ENCODE measurements at places on chromosomes 12 and 14.

- DNase-seq: no peak
These were observed 65.8 kb downstream of the GALNT16 start for GRCh38 chr14:69325646-69326265.

DNA sequence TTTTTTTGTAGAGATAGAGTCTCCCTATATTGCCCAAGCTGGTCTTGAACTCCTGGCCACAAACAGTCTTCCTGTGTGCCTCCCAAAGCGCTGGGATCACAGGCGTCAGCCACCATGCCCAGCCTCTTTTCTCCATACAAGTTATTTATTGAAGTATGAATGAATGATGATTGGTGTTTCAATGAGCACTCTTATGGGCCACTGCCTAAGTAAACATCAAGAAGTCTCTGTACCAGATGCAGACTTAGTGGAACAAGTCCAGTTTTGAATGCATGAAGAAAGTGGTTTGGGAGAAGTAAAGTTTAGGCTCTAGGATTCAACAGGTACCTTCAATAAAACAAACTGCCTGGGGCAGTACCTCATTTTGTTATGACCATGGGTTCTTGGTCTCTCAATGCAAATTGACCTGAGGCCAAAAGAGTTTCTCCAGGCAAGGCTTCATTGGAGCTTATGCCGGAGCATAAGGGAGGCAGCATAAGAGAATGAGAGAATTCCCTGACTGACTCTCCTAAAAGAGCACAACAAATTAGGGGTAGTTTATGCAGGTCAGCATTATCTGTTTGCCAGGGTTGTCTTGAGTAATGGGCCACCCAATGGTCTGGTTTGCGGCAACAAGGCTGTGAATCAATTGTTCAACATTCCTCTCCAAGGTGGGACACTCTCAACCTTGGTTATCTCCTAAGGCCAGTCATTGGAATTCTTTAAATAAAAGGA, 1.1 kb upstream of the GMFB start:
- no peak for DNase-seq

DNA sequence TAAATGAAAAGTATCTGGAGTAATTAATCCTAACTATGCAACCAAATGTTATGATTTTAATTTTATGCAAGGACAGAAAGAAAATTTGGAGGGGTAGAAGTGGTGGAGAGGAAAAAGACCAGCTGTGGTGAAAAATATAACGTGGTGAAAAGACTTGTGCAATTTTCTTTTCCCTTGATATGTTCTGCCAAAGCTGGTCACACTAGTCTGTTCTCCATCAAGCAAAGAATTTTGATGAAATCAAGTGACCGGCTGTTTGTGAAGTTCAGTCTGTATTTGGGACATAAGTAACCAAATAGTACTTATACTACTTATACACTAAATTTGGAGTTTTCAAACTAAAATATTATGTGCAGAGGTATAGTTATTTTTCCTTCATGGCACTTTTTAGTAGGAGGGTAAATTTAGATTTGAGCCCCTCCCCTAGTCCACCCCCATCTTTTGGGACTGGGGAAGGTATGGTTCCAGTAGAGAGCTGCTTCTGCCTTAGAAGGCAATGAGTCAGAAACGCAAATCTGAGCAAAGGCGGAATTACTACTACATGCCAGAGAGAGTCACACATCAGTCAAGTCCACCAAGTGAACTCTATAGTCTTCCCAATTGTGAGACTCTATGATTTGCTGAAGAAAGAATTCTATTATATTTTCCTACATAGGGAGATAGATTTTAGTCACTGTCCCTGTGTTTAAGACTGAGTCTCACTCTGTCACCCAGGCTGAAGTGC, 229.7 kb downstream of the SLC25A21 start:
- DNase-seq: no peak

DNA sequence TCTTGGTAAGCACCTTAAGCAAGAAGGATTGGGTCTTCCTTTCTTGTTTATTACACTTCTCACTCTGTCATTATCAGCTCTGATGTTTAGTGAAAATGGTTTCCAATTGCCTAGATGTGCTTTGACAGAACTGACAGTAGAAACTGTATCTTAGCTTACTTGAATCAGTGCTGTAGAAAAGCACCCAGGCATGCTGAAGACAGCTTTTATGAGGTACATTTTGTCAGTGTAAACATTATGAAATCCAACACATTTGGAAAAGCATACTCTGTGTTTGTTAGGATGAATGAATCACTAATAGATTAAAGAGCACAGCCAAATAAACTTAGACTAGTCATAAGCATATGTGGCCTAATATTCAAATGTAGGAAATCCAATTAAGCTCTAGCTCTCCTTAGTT, 290.2 kb upstream of the NPAS3 start:
- no peak for DNase-seq

DNA sequence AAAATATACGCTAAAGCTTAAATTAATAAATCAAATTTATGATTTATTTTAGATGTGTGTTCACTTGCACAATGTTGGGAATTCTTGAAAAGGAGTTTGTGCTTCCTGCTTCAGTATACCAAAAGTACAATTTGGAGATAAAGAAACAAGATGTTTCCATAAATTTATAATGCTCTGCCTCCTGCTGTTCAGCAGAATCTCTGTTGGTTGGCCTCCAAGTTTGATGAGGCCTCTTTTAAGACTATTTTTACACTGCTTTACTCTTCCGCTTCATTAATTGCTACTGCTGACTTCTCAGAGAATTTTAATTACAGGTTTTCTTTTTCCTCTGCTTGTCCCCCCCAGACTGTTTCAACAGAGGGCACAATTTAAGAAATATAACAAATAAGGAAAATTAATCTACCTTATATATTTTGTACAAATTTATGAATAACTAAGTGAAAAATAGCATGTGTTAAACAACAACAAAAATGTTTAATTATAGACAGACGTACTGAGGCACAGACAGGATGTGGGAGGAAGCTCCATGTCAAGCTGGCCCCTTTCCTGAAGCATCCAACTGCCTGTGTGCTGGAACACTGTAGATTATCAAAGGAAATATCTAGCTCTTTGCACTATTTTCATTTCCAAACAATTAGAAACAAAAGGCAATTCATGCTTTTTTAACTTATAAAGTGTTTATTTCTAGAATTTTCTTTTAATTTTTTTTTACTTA, 83.9 kb downstream of the PIK3C2G start:
- no peak for DNase-seq

GRCh38 chr14:77791225-77791600, 8.7 kb upstream of the ADCK1 start:
- DNase-seq: no peak

GRCh38 chr12:113066813-113067400, 10.4 kb downstream of the DTX1 start:
- no peak for DNase-seq

GRCh38 chr14:94051115-94051514, 25.0 kb downstream of the OTUB2 start:
- DNase-seq: no peak

GRCh38 chr12:70096759-70097410, 146.3 kb upstream of the CNOT2 start:
- DNase-seq: no peak

GRCh38 chr12:24527102-24527501, 421.8 kb downstream of the BCAT1 start:
- DNase-seq: no peak

DNA sequence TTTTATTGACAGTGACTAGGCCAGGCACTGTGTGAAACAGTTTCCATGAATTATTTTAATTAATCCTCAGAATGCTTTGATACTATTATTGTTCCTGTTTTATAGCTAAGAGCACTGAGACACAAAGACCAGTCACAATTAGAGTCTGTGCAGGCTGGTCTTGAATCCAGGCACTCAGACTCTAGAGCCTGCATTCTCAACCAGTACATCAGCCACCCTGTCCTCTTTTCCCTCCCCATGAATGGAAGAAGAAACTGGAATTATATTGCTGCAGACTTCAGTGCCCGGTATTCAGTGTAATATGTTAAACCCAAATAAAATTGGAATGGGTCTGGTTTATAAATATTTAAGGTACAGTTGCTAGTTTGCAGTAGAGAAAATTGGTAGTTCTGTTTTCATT, 303.0 kb upstream of the RGS6 start:
- DNase-seq: no peak

DNA sequence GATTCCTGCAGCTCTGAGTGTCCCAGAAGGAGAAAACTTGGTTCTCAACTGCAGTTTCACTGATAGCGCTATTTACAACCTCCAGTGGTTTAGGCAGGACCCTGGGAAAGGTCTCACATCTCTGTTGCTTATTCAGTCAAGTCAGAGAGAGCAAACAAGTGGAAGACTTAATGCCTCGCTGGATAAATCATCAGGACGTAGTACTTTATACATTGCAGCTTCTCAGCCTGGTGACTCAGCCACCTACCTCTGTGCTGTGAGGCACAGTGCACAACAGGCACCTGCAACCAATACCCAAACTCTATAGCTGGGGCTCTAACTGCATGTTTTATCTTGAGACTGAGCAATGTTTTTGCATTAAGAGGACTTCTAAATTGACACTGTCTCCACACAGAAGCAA, 379.2 kb upstream of the OR4E1 start:
- no peak for DNase-seq

DNA sequence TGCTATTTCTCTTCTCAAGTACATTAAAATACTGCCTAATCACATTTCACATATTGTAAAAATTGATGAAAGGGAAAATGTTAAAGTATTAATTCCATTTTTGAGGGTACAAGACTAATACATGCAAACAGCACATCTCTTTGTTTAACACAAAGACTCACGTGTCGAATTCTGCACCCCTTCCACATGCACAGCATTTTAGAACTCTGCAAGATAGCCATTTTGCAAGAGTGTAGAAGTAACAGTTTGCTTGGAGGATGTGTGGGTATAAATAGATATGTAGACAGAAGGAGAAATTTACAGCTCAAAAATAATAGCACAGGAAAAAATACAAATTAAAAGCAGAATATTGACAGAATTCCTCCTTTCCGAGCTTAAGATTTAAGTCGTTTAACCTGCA, 2.5 kb downstream of the GRIN2B start:
- DNase-seq: no peak

DNA sequence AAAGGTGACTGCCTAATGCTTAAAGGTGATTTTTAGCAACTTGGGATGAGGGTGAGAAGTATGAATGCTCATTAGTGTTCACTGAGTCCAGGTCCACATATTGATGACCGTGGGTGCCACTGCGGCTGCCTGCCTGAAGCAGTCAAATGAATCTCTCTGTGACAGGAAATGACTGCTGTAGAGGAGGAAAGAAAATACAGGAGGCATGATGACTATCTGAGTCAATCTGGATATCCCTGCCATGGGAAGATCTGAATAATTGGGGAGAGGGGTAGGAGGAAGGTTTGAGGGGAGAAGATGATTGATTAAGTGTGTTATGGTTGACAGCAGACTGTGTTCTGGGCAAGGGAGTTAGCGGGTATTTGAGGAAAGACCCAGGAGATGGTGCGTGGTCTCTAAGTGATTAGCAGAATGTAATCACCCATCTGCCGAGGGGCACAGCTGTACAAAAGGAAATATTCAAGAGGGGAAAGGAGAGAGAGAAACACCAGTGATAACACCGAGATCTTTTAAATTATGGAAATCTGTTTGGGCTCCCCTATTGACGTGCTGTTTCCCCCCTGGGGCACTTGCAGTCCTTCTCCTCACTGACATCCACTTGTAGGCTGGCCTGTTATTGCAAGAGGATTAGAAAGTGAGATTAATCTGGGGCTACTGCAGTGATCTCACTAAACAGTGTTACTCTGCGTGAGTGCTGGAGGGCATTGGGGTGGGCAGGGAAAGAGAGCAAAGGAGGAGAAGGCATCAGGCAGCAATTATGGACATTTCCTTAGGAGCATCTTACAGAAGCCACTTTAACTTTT, 97.7 kb downstream of the AKAP6 start:
- DNase-seq: no peak

- no peak for DNase-seq
These were observed 74.4 kb upstream of the TRHDE start for GRCh38 chr12:72197790-72198189.

- no peak for DNase-seq
These were observed 331.9 kb downstream of the BTG1 start for GRCh38 chr12:91813701-91814100.

DNA sequence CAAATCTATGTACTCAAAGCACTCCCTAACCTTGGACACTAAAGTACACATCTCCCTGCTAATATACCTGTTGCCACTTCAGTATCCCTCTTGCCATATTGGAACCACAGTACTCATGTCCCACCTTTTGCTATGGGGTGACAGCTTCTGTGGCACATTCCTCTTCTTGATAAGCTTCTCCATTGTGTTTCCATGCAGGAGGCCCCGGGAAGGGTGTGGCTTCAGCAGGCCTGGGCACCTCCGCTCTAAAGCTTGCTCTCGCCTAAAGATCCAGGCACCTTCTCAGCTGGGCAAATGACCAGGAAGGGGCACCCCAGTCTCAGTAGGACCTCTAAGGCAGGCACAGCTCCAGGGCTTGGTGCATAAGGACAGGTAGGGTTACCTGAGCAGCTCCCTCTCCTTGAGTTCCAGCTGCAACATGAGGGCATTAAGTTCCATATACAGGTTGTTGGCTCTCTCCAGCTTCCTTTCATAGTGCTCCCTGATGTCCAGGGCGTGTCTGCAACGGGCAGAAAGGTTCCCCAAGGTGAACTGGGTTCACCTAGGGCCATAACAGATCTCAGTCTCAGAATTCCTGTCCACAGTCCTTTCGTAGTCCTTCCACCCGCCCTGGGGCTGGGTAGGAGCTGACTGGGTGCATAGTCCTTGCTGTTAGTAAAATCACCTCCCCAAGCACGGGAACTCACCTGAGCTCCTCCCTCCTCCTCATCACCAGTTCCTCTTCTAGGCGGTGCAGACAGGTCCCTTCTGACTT, 15.9 kb downstream of the MAP3K12 start:
- DNase-seq: no peak

- no peak for DNase-seq
These were observed 40.8 kb downstream of the DYRK2 start for GRCh38 chr12:67689385-67689784.

- DNase-seq: no peak
These were observed 21.4 kb downstream of the ABCB9 start for GRCh38 chr12:122944605-122945592.

GRCh38 chr14:93092606-93093556, 22.8 kb downstream of the ITPK1 start:
- no peak for DNase-seq

- no peak for DNase-seq
These were observed 290.8 kb upstream of the MDGA2 start for GRCh38 chr14:47966076-47966810.

DNA sequence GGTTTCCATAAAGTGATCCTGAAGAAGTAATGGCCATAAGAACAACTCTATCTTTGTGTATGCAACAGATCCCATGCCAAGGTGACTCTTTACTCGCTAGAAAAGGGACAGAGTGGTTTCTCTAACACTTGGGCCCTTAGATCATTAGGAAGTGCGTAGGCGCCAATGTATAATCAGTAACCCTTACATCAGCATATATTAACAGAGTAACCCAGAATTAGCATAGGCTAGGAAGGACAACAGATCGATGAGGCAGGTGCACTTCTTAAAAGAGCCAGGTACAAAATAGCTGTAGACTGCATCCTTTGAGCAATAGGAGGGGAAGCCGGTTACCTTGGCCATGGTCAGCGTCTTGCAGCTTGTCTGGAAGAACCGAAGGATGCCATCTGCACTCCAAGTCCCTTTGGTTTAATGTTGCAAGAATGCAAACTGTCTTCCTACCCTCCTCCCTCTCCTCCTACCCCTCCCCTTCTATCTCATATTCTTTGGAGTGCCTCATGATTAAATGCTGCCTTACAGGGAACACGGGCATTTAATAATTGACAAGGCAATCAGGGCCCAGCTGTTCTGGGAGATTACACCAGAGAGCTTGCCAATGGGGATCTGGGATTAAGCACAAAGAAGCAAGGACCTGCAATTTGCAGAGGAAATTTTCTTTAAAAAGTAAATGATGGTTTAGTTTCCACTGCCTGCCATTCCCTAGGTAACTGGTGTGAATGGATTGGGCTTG, 8.0 kb downstream of the GSG1 start:
- no peak for DNase-seq

- DNase-seq: no peak
These were observed 150.6 kb downstream of the BCL11B start for GRCh38 chr14:99121319-99121875.
